ENCODE measurements at places on chromosomes 4 and X.

- DNase-seq = no peak
Observed at GRCh38 chr4:163591614-163592020, 97.1 kb downstream of the TMA16 start.

DNA sequence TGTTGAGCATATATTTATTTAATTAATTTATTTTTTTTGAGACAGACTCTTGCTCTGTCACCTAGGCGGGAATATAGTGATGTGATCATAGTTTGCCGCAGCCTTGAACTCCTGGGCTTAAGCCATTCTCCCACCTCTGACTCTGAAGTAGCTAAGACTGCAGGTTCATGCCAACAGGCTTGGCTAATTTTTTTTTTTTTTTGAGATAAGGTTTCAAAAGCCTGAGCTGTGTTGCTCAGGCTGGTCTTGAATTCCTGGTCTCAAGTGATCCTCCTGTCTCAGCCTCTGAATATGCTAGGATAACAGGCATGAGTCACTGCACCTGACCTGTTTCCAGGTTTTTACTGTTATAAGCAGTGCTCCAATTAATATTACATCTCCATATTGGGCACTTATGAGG is 4.8 kb downstream of the ADD1 start:
- DNase-seq = no peak

- DNase-seq = no peak
Observed at GRCh38 chr4:174437324-174437723, 85.0 kb downstream of the HPGD start.

- DNase-seq = no peak
Observed at GRCh38 chr4:172809319-172809718, 359.3 kb upstream of the GALNT7 start.

DNA sequence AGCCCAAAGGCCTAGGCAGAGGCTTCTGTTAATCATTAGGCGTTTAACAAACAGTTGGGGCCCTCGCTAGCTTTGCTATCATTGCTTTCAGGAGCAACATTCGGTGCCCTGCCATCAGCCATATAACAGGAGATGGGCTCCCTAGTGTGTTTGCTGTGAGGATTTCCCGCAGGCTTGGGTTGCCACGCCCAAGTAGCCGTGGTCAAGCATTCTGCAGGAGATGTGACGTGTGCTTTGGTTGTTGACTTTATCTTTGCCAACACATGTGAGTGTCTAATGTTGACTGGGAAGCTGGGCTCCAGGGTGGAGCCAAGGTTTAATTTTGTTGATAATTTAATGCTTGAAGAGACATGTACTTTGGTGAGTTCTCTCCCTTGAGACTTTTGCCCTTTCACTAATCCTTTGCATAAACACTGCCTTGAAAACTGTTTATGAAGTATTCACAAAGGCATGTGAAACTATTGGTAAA is 184.6 kb upstream of the KIT start:
- no peak for DNase-seq

DNA sequence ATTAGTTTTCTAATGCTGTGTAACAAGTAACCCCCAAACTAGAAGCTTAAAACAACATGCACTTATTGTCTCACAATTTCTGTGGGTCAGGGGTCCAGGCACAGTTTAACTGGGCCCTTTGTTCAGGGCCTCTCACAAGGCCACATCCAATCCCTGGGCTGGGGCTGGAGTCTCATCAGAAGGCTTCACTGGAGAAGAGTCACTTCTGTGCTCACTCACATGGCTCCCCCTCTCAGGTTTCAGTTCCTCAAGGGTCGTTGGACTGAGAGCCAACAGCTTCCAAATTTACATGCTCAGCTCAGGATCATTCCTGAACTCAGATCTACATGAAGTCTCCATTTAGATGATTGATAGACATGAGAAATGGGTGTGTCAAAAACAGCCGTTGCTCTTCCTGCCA is 77.1 kb downstream of the EVC start:
- DNase-seq = no peak

GRCh38 chr4:128570387-128570975 is 239.0 kb upstream of the JADE1 start:
- no peak for DNase-seq

DNA sequence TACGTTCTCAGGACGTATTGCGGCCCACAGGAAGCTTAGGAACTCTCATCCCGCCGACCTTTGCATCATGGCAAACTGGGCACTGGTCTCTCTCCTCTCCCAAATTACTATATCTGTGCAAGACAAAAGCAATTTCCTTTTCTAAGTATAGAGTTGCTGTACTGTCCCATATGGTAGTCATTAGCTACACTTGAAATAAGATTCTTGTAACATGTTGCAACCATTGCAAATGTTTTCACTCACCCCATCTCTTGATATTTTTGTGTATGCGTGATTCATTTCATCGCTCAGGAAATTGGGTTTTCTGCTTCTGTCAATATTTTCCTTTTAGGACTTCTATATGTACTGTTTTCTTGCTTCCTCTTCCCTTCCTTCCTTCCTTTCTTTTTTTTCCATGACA is 15.7 kb downstream of the ARMCX6 start:
- no peak for DNase-seq

- no peak for DNase-seq
Observed at GRCh38 chr4:148955564-148956297, 513.5 kb upstream of the NR3C2 start.

DNA sequence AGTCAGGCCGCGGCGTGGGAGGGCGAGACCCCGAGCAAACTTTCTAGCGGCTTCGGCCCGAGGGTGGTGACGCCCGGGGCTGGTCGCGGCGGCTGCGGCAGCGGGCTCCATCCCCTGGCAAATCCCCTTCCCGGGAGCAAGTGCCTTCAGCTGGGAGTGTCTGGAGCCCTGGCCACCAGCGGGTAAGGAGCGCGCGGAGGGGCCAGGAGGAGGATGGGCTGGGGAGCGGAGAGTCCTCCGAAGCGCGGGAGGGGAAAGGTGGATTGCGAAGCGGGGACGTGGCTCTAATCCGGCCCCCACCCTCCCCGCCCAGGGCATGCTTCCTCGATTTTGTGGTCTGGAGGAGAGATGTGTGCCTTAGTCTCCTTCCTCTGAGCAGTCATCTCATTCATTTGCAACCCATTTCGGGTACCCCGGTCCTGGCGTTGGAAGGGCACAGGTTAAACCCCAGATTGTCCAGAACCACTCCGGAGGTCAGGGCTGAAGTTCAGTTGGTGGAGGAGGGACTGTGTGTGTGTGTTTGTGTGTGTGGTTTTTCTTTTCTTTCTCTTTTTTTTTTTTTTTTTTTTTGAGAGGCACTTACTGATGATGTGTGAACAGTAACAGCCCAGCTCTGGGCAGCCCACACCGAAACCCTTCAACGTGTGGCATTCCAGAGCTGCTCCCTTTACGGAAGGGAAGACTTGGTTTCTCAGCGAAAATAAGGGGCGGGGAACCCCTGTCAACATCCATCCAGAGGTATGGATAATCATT is 516 bp downstream of the SGMS2 start:
- peak; percentile 53 for DNase-seq

GRCh38 chr4:173046818-173047217 is 121.8 kb upstream of the GALNT7 start:
- no peak for DNase-seq

DNA sequence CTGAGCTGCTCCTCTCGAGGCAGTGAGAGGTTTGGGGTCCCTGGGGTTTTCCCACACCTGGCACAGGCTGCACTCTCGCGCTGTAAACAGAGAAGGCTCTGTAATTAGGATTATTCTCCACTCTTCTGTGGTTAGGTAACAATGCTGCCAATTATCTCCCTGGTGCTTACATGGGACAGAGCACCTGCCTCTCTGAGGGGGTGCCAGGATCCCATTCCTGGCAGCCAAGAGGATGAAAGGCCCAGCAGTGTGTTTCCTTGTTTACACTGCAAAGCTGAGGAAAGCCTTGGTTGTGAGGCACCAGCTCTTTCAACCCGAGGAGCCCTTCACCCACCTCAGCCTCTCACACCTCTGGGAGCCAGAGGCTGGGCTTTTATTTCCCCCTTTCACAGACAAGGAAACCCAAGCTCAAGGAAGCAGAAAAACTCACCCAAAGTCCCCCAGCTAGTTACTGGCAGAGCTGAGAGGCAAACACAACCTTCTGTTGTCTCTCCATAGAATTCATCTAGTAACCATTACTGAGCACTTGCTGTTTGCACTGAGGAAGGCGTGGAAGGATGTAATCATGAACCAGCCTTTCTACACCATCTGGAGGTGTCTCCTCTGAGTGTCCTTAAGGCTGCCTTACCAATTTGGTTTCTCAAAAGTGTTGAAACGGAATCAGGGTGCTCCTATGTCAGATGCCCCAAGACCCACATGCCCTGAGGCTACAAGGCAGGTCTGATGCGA is 39.7 kb upstream of the PROM1 start:
- no peak for DNase-seq

DNA sequence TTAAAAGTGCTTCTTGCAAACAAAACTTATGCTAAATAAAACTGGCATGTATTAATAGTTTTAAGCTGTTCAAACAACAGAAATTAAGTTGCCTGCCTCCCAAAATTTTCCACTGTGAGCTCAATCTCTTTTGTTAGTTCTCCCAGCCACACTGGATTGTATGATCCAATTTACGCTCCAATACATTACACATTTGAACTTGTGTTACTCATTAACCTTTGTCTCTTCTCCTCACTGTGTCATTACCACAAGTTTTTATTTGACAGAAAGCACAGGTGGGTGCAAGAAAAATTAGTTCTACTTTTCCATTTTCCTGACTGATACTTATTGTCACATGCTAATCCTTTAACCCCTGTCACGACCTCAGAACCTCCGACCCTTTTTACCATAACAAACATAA is 55.5 kb downstream of the SHISA3 start:
- no peak for DNase-seq

- DNase-seq = no peak
Observed at GRCh38 chr4:126708716-126709115, 924.0 kb upstream of the INTU start.

DNA sequence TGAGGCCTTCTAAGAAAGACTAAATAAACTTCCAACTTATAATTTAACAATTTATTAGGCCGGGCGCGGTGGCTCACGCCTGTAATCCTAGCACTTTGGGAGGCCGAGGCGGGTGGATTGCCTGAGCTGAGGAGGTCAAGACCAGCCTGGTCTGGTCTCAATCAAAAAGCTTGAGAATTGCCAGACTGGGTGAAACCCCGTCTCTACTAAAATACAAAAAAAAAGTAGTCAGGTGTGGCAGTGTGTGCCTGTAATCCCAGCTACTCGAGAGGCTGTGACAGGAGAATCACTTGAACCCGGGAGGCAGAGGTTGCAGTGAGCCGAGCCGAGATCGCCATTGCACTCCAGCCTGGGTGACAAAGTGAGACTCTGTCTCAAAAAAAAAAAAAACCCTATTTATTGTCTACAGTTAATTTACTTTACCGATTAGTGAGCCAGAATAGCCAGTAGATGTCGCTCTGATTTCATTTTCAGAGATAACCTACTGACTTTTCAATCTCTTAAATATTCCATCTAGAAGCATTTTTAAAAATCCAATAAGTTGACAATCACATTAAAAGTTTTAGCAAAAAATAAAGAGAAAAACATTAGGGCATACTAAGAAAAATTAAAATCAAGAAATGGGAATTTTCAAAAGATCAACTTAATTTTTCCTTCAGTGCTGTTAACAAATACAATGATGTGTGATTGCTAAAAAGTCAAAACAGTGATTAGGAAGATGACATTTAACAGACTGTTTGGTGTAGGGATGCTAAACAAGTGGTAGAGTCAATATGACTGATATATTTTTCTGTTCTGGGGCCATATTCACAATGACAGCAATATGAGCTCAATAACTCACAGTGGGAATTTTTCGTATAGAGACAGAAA is 4.3 kb upstream of the SHROOM3 start:
- DNase-seq = peak; percentile 36

DNA sequence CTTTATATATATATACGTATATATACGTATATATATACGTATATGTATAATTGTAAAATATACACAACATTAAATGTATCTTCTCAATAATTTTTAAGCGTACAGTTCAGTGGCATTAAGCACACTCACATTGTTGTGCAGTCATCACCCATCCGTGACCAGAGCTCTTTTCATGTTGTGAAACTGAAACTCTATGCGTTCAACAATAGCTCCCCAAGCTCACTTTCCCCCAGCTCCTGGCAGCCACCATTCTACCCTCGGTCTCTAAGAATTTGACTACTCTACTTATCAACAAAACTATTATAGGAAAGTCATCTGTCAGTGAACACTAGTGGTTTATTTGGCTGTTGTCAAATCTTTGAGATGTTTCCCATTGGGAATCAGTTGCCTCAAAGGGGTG is 621.8 kb upstream of the GALNT7 start:
- DNase-seq = no peak

DNA sequence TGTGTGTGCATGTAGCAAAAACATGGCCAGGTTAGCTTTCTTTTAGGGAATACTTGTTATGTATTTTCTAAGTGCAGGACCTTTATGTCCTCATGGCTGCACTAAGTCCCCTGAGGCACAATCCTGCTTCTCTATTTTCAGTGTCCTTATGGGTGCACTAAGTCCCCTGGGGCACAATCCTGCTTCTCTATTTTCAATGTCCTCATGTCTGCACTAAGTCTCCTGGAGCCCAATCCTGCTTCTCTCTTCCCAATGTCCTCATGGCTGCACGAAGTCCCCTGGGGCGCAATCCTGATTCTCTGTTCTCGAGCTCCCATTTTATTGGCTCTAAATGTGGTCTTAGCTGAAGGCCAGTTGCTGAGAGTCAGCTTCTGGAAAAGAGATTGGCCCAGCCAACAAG is 49.7 kb upstream of the GPRIN3 start:
- DNase-seq = no peak

DNA sequence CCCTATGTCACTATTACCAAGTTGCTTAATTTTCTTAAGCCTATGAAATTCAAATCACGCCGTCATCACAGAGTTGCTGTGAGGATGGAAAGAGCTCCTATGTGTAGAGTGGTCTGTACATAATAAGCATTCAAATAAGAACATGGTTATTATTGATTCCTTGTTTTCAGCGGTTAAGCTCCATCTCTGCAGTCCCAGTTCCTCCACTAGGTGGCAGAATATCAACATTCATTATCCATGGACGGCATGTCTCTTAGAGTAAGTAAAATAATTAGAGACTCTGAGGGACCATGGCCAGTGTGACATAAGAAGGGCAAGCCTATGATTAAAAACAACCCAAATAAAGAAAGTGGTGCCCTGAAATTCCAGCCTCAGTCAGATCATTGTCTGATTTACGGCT is 132.5 kb upstream of the NHS start:
- DNase-seq = no peak

DNA sequence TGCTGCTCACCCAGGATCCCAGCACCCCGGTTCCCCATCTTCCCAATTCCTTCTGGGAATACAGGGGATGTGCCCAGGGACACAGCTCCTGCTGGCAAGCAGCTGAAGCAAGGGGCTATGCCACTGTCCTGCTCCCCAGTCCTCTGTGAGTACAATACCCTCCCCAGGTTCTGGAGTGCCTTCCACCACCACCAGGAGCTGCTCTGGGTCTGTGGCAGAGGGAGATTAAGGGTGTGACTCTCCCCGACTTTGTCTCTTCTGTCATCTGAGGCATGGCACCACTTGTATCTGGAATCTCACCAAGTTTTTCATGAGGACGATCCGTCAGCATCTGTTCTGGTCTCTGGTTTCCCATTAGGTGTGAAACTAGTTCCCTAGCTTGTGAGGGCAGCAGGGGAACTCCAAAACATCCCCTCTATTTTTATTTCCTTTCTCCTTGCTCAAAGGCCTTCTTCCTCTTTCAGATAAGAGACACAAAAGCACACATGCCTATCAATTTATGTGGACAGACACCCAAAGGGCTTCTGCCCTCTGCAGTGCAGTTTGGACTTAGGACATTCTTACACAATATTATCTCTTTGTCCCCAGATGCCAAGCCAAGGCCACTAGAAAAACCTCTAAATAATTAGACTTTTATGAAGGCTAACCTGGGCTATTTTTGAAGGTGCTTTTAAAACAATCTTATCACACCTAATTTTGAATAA is 26.8 kb downstream of the MGST2 start:
- DNase-seq = no peak

Data from left lung (tissue), 14 donors.